ENCODE measurements at places on chromosomes 12 and 14. TPM values are rescaled to one million over a fixed set of nuclear protein-coding genes. Genes with fewer than 3 reads are reported as not detected.

DNA sequence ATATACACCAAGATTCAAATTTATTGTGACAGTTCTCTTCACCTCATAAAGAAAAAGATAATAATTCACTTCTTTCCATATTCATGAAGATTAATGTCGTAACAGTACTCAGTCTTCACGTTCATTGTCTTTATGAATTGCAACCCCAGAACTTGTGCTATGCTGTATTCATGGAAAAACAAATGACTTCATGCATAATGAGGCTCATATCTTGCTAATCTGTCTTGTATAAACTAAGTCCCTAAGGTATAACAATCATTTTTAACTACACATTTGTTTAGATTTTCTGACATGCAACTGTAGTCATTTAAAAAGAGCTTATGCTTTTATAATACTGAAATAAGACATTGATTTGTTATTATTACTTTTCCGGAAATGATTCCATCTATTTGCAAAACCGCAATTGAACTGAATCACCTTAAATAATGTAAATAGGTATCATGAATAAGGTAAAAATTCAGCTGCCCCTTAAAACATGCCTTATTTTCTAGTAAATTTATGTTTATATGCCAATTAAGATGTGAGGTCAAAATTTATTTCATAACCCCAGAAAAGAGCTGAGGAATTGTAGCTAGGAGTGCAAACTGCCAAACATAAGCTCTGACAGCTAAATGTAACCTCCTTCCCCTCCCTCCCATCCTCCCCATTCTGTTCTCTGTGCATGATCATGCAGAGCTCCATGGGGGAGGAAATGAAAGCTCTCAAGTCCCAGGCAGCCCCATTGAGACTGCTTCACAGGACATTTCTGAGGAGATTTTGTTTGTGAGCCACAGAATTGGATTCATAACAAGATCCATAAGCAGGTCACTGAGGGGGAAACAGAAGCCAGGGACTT lies 301.6 kb downstream of the ATP23 start:
- DNase-seq: no peak
- H3K27me3 ChIP-seq: no peaks in the 10 kb centered on the region
- H3K27ac ChIP-seq: no peak overlapping the region
- H3K4me3 ChIP-seq: no peak overlapping the region
- H3K4me1 ChIP-seq: no peaks in the 10 kb centered on the region

DNA sequence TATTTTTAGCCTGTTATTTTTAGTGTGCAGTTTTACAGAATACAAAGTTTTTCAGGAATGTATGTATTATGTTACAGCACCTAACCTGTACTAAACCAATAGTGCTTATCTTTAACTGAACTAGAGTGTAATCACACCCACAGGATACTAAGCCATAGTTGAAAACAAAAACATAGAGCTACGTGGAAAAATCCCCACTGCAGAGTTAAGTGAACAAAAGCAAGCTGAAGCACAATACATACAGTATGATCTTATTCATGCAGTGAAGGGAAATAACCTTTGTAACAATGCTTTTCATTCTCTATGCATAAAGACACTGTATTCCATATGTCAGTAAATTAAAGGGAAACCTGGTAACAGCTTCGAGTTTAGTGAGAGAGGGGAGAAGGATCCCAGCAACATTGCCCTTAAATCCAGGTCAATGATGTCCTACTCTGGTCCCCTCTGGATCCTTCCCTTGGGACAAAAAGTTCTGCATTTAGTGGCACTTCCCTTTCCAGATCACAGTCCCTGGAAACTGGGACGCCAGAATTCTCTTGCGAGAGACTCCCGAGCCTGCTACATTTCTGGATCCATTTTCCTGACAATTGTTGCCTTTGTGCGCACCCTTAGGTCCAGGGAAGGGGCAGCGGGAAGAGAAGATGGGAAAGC lies 121.3 kb upstream of the CCND2 start:
- DNase-seq: no peak
- H3K4me1 ChIP-seq: peaks cover 11% of the 10 kb centered on the region
- no peaks in the 10 kb centered on the region for H3K27me3 ChIP-seq
- no peaks in the 10 kb centered on the region for H3K36me3 ChIP-seq
- no peak overlapping the region for H3K4me3 ChIP-seq

GRCh38 chr12:102964872-102965271 lies 7.4 kb downstream of the ASCL1 start:
- H3K36me3 ChIP-seq: no peaks in the 10 kb centered on the region
- peak; percentile 54 for DNase-seq
- no peak overlapping the region for H3K4me3 ChIP-seq
- no peaks in the 10 kb centered on the region for H3K4me1 ChIP-seq

KERA gene
- not detected for total RNA-seq

DNA sequence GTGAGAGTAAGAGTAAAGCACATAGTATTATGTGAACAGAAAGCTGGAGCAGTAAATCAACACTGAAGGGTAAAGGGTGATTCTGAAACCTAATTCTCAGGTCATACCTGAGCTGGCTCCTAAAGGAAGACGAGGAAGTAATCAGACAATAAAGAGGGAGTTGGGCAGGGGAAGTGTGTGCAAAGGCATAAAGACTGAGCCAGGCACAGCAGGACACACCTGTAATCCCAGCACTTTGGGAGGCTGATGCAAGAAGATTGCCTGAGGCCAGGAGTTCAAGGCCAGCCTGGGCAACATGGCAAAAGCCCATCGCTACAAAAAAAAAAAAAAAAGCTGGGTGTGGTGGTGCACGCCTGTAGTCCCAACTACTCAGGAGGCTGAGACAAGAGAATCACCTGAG lies 9.6 kb downstream of the ARF3 start:
- no peak overlapping the region for H3K4me3 ChIP-seq
- no peaks in the 10 kb centered on the region for H3K36me3 ChIP-seq
- H3K27ac ChIP-seq: peak overlapping the region; percentile 52
- DNase-seq: peak; percentile 51
- H3K27me3 ChIP-seq: no peaks in the 10 kb centered on the region

RPL36AL gene
- 84.0 TPM for total RNA-seq

RNF10 gene
- total RNA-seq: 215 TPM

DNA sequence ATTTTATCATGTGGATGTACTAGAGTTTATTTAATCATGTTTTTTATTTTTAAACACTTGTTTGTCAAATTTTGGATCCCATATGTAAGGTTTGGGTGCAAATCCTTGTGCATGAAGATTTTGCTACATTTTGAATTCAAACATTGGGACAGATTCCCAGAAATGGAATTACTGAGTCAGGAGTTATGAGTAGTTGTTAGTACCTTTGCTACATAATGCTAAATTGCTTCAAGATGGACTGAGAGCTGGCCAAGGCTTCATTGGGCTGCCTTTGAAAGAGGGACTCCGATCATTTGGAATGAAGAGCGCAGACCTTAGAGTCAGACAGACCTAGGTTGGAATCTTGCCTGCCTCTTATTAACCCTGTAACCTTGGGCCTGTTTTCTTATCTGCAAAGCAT lies 154.9 kb upstream of the PWP1 start:
- H3K4me3 ChIP-seq: no peak overlapping the region
- no peaks in the 10 kb centered on the region for H3K4me1 ChIP-seq
- DNase-seq: no peak

- DNase-seq: no peak
- H3K27ac ChIP-seq: no peak overlapping the region
- H3K4me3 ChIP-seq: no peak overlapping the region
Measured at GRCh38 chr14:90795744-90796143, 20.5 kb downstream of the TTC7B start.

RPS6KL1 gene
- total RNA-seq: 6.4 TPM

DNA sequence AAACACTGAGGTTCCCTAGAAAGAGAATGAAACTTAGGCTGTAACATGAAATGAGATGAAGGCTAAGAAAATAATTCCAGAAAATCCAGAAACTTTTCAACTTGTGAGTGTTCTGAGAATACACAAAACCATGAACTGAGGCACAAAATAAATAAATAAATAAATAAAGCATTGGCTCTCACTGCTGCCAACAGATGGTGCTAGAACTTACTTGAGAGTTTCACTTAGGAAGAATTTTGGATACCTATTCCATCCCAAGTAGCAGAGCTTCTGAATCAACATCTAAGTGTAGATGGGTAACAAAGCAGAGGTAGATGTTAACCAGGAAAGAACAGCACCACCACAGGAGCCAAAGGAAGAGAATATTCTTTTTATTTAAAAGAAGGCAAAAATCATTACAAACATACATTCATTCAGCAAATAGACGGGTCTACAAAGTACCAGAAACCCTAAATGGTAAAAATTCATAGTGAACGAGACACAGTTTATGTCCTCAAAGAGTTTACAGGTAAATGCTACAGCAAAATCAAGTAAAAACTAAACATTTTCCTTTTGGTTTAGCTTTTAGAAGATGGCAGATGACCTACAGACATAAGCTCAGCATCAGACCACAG lies 16.7 kb downstream of the EPS8 start:
- DNase-seq: no peak
- H3K4me1 ChIP-seq: peaks cover 21% of the 10 kb centered on the region
- H3K27ac ChIP-seq: peak overlapping the region; percentile 53

DNA sequence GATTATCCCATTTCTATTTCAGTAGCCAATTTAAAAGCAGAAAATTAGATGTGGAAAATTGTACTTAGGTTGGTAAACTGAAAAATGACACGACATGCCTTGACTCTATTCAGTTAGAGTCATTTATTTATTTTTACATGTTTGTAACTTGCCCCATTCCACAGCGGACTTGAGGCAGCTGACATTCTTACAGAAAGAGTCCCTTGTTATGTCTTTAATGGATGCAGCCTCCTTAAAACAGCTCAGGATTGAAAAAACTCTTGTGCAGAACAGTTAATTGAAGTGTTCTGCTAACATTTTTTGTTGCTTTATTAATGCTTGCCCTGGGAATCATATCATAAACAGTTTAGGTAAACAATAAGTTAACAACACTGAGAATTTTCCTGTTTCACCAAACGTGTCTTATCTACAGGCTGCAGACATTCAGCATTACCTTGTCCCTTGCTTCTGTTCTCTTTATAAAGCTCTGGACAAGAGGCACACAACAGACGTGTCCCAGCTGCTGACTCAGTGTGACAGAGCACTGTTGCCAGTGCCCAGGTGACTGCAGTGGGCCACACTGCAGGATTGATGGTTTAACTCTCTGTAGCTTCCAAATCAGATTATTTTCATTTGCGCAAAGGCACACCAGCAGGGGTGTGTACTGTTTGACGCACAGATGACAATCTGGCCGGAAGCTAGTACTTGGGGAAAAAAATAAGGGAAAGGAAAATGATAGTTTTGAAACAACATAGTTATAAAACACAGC lies 101.6 kb downstream of the PELI2 start:
- no peak for DNase-seq
- H3K36me3 ChIP-seq: no peaks in the 10 kb centered on the region
- no peak overlapping the region for H3K27ac ChIP-seq
- H3K4me1 ChIP-seq: peaks cover 3% of the 10 kb centered on the region

DNA sequence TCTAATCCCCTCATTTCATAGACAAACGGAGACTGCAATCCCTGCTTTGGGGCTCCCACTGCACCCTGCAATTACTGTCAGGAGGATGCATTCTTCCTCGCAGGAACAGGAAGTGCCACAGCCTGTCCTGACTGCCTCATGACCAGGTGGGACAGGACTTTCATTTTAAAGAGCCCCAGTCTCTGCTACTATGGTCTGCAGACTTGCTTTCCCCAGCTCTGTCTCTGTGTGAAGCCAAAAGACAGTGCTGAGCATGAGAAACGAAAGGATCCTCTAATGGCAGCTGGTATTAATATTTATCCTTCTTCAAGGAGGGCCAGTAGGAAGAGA lies 60.0 kb upstream of the PNMA1 start:
- peaks cover 52% of the 10 kb centered on the region for H3K4me1 ChIP-seq
- DNase-seq: no peak
- H3K36me3 ChIP-seq: no peaks in the 10 kb centered on the region
- no peak overlapping the region for H3K4me3 ChIP-seq
- H3K27ac ChIP-seq: peak overlapping the region; percentile 73

- DNase-seq: no peak
- no peaks in the 10 kb centered on the region for H3K36me3 ChIP-seq
- H3K4me1 ChIP-seq: no peaks in the 10 kb centered on the region
Measured at GRCh38 chr12:31029916-31030562, 43.6 kb upstream of the DDX11 start.

GRCh38 chr12:33432992-33433391 lies 6.6 kb downstream of the SYT10 start:
- H3K36me3 ChIP-seq: no peaks in the 10 kb centered on the region
- H3K27ac ChIP-seq: no peak overlapping the region
- peaks cover 20% of the 10 kb centered on the region for H3K27me3 ChIP-seq

GRCh38 chr12:122072031-122072970 lies 6.3 kb upstream of the MLXIP start:
- H3K27me3 ChIP-seq: no peaks in the 10 kb centered on the region
- DNase-seq: no peak
- no peaks in the 10 kb centered on the region for H3K36me3 ChIP-seq
- no peak overlapping the region for H3K4me3 ChIP-seq

GRIP1 gene
- total RNA-seq: 9.0 TPM

DNA sequence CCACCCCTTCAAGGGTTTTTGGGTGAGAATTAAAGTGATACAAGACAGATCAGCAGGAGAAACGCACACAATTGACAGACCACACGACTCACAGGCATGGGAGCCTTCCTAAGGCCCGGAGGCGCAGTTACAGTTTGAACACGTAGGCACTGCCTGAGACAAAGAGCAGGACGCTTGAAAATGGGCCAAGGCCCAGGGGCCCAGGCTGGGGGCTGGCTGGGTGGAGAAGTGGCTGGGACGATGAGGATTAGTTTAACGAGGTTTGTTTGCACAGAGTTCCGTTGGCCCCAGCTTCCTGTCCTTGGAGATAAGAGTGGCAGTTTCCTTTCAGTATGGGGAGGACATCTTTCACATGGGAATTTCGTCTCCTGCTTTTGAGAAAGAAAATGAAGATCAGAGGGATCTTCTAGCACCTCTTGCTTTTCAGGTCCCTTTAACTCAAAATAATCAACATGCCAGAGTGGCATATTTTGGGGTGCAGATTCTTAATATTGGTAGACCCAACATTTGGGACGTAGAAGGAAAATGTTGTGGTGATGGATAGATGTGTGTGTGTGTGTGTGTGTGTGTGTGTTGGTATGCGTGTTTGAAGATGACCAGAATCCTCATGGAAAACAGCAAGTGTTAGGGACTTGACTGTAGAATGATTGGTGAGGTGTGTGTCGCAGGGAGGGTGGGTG lies 44.6 kb downstream of the DLK1 start:
- H3K27ac ChIP-seq: no peak overlapping the region
- no peak overlapping the region for H3K4me3 ChIP-seq
- H3K4me1 ChIP-seq: no peaks in the 10 kb centered on the region
- no peaks in the 10 kb centered on the region for H3K36me3 ChIP-seq
- H3K27me3 ChIP-seq: no peaks in the 10 kb centered on the region

DNA sequence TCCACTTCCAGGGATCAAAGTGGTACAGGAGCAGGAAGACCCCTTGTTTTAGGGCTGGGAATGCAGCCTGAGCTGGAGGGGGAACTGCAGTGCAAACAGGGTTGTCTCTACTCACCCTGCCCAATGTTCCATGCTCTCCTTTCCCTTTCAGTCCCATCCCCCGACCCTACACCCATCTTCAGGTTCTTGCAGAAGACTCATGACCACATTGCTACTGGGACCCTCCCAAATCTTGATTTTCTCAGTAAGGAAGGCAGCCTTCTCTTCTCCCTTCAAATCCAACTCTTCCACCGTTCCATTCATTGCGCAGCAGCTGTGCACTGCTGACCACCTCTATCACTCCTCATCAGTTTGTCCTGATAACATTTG lies 1.9 kb downstream of the SERPINA11 start:
- H3K27ac ChIP-seq: no peak overlapping the region
- DNase-seq: no peak
- peaks cover 7% of the 10 kb centered on the region for H3K27me3 ChIP-seq
- H3K4me3 ChIP-seq: no peak overlapping the region

Data from transverse colon (tissue), 4 donors.